ENCODE measurements at places on chromosomes 6 and 20. TPM values are rescaled to one million over a fixed set of nuclear protein-coding genes. Genes with fewer than 3 reads are reported as not detected.

- H3K36me3 ChIP-seq, result peaks cover 12% of the 10 kb centered on the region
- DNase-seq, result no peak
- H3K4me3 ChIP-seq, result no peak overlapping the region
- H3K4me1 ChIP-seq, result peaks cover 50% of the 10 kb centered on the region
- no peaks in the 10 kb centered on the region for H3K27me3 ChIP-seq
- no peak overlapping the region for H3K27ac ChIP-seq
Observed at GRCh38 chr20:16049529-16050093, 523.6 kb downstream of the KIF16B start.

RAB44 gene
- total RNA-seq, result 0.20 TPM

GRCh38 chr6:15250187-15251168, 4.6 kb downstream of the JARID2 start:
- H3K4me1 ChIP-seq, result peaks cover 76% of the 10 kb centered on the region
- no peaks in the 10 kb centered on the region for H3K27me3 ChIP-seq
- DNase-seq, result no peak
- H3K4me3 ChIP-seq, result peak overlapping the region; percentile 94
- peaks cover 23% of the 10 kb centered on the region for H3K36me3 ChIP-seq
- peak overlapping the region; percentile 99 for H3K27ac ChIP-seq

DNA sequence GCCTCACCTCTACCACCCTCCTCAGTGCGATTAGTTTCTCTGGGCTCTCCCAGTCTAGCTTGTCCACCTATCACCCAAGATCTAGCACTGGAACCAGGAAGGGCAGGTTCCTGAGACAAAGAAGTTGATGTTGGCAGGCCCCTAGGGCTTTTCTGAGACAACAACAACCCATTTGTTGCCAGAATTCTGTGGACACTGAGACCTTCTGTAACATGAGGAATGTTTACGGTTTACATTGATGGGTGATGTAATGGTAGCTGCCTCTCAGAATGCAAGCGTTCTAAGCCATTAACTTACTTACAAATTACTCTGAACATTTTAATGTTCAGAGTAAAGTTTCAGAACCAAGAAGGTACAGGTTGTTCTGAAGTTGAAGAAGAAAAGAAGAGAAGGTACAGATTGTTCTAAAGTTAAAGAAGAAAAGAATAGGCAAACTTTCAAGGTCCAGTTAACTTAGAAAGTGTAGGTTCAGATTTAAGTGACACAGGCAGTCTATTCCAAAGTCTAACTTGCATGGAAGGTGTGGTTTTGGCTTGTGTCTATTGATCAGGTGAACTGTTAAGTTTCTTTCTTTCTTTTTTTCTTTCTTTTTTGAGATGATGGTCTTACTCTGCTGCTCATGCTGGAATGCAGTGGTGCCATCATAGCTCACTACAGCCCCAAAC, 3.7 kb upstream of the MED23 start:
- no peak overlapping the region for H3K27ac ChIP-seq
- no peak overlapping the region for H3K4me3 ChIP-seq
- peaks cover 43% of the 10 kb centered on the region for H3K4me1 ChIP-seq
- no peak for DNase-seq

DNA sequence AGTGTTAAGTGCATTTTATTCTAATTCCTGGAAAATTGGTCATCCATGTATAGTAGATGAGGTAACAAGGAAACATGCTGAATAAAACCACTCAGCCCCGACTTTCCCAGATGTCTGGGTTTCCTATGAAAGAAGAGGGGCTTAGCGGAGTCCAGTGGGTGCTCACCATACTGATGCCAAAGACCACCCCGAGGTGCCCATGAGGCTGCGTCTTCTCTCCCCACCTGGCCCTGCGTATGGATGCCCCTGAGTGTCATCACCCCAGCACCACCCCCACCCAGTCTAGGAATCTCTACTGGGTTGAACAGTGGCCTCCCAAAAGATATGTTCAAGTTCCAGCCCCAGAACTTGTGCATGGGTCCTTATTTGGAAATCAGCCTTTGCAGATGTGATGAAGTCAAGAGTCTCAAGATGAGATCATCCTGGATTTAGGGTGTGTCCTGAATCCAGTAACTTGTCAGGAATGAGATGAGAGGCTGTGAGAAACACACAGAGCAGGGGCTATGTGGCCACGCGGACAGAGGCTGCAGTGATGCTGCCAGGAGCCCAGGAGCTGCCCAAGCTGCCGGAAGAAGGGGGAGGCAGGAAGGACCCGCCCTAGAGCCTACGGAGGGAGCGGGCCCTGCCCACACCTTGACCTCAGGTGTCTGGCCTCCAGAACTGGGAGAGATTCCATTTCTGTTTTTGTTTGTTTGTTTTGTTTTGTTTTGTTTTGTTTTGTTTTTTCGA, 124.6 kb upstream of the CDH4 start:
- H3K4me3 ChIP-seq, result no peak overlapping the region
- no peak overlapping the region for H3K27ac ChIP-seq
- no peak for DNase-seq
- H3K4me1 ChIP-seq, result no peaks in the 10 kb centered on the region
- no peaks in the 10 kb centered on the region for H3K27me3 ChIP-seq

DNA sequence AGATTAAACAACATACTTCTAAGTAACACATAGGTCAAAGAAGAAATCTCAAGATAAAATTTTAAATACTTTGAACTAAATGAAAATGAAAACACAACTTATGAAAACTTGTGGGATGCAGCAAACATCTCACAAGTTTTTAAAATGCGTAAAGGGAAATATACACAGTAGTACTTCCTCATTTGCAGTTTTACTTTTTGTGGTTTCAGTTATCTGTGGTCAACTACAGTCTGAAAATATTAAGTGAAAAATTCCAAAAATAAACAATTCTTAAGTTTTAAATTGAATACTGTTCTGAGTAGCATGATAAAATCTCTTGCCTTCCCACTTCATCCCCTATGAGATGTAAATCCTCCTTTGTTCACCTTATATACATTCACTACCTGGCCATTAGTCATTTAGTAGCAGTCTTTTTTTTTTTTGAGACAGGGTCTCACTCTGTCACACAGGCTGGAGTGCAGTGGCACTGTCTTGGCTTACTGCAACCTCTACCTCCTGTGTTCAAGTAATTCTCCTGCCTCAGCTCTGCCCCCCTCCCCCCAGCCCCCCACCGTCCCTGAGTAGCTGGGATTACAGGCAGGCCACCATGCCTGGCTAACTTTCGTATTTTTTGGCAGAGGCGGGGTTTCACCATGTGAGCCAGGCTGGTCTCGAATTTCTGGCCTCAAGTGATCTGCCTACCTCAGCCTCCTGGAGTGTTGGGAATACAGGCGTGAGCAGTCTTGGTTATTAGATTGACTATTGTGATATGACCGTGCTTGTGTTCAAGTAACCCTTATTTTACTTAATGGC, 154.6 kb upstream of the AHI1 start:
- peak overlapping the region; percentile 49 for H3K4me3 ChIP-seq
- peak overlapping the region; percentile 76 for H3K27ac ChIP-seq
- H3K27me3 ChIP-seq, result no peaks in the 10 kb centered on the region
- H3K4me1 ChIP-seq, result peaks cover 22% of the 10 kb centered on the region

Data from activated B cell treated with CpG ODN at 0.5 μM for 24 hours (primary cell).